Right ventricle myocardium superior (tissue), 1 donor: ENCODE measurements at places on chromosomes 13 and 19. TPM values are rescaled to one million over a fixed set of nuclear protein-coding genes. Genes with fewer than 3 reads are reported as not detected.

URAD gene
- not detected for total RNA-seq

GRCh38 chr13:65133094-65133493, 2097.0 kb downstream of the PCDH9 start:
- no peak for DNase-seq

SCAF1 gene
- 42.0 TPM for total RNA-seq

DNA sequence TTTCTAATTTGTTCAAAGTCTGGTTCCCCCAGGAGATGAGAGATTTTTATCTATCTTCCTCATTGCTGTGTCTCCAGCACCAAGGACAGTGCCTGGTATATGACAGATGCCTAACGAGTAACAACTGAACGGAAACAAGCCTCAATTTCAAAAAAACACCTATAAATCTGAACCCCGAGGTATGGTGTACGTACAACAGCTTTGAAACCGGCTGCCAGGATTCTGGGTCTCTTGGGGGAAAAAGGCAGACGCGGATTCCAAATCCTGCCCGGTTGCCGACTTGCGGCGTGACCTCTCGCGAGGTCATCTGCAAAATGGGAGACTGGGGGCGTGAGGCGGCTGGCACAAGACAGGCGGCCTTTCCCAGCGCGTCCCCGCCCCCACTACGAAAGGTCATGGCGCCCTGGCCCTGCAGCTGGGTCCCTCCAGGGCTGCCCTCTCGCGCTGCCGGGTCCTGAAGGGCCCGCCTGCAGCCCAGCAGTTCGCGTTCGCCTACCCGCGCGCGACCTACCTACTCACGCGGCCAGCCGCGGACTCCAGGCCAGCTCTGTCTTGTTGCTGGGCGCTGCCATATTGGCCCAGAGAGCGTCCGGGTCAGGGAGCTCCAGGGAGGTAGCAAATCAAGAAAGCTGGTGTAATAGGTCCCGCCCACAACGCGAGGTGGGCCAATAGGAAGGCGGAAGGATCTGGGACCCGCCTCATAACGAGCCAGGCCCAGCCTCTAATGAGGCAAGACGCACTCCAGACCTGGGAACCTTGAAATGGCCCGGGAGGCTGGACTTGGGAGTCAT, at the start of gene ECSIT:
Gene ECSIT (minus strand): TSS at position 584 of the 791 bp plus-strand sequence. CDS start 9,964 bp downstream, outside the sequence.
- DNase-seq, result peak; percentile 98

- no peak for DNase-seq
Measured at GRCh38 chr19:28862238-28862637, 350.7 kb downstream of the UQCRFS1 start.

TUBA3C gene
- 0.27 TPM for total RNA-seq

- DNase-seq, result no peak
Measured at GRCh38 chr19:31676271-31677004, 327.2 kb upstream of the TSHZ3 start.

DNA sequence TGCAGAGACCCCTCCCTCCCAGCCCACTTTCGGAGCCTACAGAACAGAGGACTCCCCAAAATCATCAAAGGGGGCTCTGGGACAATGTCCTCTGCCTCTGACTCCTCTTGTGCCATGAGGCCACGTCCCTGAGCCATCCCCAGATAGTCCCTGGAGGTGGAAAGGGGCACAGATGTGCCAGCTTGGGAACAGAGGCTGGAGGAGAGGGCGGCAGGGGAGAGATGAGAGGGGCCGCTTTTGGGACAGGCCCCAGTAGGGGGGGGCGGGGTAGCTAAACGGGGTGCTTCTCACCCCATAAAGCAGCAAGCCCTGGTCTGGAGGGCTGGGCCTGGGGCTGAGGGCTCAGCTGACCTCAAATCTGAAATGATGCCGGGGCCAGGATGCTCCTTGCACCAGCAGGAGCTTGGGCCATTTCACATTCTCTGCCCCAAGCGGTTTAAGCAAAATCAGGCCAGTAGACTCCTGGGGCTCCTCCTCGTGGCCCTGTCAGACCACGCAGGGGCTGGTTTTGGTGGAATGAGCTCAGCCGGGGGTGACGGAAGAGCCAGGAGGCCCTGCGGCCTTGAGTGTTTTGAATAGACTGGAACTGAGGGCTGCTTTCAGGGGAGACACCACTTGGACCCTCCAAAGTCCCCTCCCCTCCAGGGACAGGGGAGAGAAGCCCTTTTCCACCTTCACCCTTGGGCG, 27.1 kb downstream of the ONECUT3 start:
- no peak for DNase-seq

DNA sequence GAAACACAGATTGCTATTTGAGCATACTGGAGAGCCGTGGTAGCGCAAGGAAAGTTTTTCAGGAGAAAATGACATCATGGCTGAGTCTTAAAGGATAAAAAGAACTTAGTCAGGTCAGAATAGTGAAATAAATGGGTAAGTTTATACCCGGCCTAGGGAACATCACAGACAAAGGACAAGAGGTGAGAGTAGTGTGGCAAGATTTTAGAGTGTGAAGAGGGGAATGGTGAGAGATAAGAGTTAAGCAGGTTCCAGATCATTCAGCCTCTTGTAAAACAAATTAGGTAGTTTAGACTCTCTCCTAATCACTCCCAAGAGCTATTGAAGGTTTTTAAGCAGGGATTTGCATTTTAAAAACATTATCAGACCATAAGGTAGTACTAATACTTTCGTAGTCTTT, 116.0 kb upstream of the MAB21L1 start:
- DNase-seq, result no peak

DNA sequence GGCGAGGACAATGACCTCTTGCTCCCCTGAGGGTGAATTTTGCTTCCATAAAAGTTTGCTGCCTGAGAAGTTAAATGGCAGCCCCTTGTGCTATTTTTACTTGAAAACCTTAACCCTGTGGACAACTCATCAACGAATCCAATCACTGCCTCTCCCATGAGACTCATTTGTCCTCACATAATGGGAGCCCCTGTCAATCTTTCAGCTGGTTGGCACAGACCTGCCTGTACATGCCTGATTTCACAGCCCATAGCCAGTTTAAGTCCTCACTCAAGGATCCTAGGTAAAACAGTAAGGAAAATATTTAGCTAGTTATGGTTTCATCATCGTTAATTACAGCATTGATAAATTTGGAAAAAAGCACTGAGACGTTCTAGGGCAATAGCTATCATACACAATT, 207.4 kb downstream of the NHLRC3 start:
- no peak for DNase-seq

GRCh38 chr13:112836940-112837339, 132.1 kb upstream of the MCF2L start:
- DNase-seq, result no peak

LENG1 gene
- 6.5 TPM for total RNA-seq

GRCh38 chr13:27959976-27960361, 9.1 kb downstream of the CDX2 start:
- no peak for DNase-seq

GRCh38 chr13:36297366-36298338, at the start of gene CCDC169:
Gene CCDC169 (minus strand): TSS chr13:36297814. CDS start chr13:36297719, 95 bp downstream.
- peak; percentile 81 for DNase-seq

GRCh38 chr19:33621811-33622504, at the start of gene CHST8:
Gene CHST8 (plus strand): TSS chr19:33621953. CDS start chr19:33689262, 67,309 bp downstream.
- DNase-seq, result peak; percentile 60

DNA sequence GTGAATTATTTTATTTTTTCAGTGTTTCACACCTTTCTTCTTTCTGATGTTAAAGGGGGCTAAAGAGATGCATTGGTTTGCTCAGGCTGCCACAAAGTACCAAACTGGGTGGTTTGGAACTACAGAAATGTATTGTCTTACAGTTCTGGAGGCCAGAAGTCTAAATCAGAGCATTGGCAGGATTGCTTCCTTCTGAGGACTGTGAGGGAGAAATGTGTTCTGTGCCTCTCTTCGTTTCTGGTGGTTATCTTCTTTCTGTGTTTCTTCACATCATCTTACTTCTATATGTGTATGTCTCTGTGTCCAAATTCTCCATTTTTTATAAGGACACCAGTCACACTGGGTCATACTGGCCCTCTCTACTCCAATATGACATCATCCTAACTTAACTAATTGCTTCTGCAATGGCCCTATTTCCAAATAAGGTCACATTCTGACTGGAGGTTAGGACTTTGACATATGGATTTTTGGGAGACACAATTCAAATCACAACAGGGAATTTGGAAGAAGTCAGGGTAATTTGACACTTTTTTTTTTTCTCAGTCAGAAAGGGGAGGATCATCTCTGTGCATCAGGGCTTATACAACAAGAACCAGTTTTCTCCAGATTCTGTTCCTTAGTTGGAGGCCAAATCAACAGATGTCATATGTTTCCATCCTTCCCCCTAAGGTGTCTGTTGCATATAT, 188.2 kb downstream of the KCNRG start:
- DNase-seq, result no peak
